Type B pancreatic cell (in vitro differentiated cells): ENCODE measurements at places on chromosomes 5 and 9. TPM values are rescaled to one million over a fixed set of nuclear protein-coding genes. Genes with fewer than 3 reads are reported as not detected.

TEK gene
- 0.63 and 0.74 TPM in 2 replicates for total RNA-seq

FOXD4L4 gene
- total RNA-seq: 0.51 TPM in 1 of 2 replicates, not detected in the other

SLC46A2 gene
- 0.14 TPM in 1 of 2 replicates, not detected in the other for total RNA-seq

APBA1 gene
- 6.3 and 6.9 TPM in 2 replicates for total RNA-seq

PCDHB10 gene
- 2.1 and 3.2 TPM in 2 replicates for total RNA-seq

PROB1 gene
- 0.69 and 1.3 TPM in 2 replicates for total RNA-seq

FOXD4L5 gene
- 0.31 TPM in 1 of 2 replicates, not detected in the other for total RNA-seq

SLC45A2 gene
- total RNA-seq: 0.62 and 2.1 TPM in 2 replicates

CETN3 gene
- 27.6 and 37.5 TPM in 2 replicates for total RNA-seq

DBH gene
- 0.10 and 0.12 TPM in 2 replicates for total RNA-seq

UBLCP1 gene
- total RNA-seq: 20.5 and 29.4 TPM in 2 replicates

ZNG1C gene
- total RNA-seq: 27.2 and 33.2 TPM in 2 replicates

BTNL3 gene
- 0.82 and 2.7 TPM in 2 replicates for total RNA-seq

EGFL7 gene
- total RNA-seq: 20.7 and 25.5 TPM in 2 replicates

TCERG1 gene
- total RNA-seq: 72.8 and 101 TPM in 2 replicates

GPRIN1 gene
- 3.3 and 6.0 TPM in 2 replicates for total RNA-seq
